ENCODE measurements at places on chromosomes 5 and 9.
A peak's percentile ranks its signal among the peaks of the same experiment; 100 is the strongest.

DNA sequence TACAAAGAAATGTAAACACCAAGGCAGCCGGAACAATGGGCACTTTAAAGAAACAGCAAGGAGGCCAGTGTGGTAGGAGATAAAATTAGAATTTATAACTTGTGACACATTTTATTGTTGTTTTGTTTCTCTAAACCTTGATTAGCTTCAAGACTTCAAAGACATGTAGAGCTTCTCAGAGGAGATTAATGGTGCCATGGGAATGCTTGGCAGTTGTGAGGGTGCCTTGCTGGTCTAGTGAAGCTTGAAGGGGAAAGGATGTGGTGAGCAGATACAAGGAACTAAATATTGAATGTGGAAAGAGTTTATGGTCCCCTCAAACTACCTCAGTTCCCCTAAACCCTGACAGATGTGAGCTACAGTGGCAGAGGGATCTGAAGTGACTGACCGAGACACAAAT, 322.4 kb upstream of the ADAMTS16 start:
- DNase-seq: no peak

DNA sequence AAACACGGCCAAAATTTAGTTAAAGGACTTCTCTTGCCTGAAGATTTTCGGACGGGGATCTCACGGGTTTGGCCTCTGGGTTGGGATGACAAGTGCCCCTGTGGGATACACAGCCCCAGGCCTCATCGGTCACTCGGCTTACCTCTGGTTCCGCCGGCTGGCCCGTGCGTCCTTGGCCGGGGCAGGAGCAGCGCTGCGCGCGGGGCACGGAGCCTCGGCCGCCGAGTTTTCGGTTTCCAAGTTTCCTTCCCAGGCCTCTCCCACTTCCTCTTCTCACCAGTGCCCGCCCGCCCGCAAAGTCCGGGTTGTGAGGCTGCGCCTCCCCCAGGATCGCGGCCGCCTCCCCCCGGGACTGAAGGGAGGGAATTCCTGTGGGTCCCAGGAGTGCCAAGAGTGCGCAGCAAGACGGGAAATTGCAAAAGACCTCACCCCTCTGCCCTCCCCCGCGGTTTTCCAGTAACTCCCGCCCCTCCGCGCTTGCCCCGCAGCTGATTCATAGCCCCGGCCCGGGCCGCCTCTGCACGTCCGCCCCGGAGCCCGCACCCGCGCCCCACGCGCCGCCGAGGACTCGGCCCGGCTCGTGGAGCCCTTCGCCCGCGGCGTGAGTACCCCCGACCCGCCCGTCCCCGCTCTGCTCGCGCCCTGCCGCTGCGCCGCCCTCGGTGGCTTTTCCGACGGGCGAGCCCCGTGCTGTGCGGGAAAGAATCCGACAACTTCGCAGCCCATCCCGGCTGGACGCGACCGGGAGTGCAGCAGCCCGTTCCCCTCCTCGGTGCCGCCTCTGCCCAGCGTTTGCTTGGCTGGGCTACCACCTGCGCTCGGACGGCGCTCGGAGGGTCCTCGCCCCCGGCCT, at the start of gene OSMR:
Gene OSMR, plus strand, starts transcription at position 487 of the 853 bp plus-strand sequence. CDS start 23,033 bp downstream, outside the sequence.
- DNase-seq: no peak

GRCh38 chr9:18327121-18327520, 146.8 kb upstream of the ADAMTSL1 start:
- DNase-seq: no peak

GRCh38 chr9:33170464-33171415, 3.6 kb upstream of the B4GALT1 start:
- DNase-seq: no peak

DNA sequence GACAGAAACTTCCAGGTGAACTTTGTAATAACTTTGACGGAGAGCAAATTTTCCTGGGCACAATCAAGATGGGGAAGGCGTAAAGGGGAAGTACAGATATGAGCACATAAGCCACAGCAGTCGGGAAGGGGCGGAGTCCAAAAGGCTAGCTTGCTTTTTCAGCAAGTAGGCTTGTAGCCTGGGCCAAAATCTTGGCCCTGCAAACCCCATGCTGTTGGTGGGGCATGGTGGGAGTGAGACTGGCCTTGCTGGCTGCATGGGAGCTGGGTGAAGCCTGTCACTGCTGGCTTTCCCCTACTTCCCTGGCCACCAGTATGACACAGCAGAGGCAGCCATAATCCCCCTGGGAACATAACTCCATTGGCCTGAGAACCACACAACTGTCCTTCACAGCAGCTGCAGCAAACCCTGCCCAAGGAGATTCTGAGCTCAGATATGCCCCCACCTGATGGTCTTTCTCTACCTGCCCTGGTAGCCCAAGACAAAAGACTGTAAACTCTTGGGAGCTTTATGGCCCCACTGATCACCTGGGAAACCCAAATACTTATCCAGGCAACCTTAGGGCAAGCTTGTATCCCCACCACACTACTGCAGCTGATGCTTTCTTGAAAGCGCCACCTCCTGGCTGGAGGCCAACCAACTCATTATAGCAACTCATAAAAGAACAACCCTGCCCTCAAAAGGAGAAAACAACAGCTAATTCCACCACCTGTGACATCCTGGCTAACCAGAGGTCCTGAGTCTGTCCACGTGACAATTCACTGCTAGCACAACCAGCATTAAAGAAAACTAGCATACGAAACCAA, 24.0 kb downstream of the DCTN4 start:
- DNase-seq: no peak

DNA sequence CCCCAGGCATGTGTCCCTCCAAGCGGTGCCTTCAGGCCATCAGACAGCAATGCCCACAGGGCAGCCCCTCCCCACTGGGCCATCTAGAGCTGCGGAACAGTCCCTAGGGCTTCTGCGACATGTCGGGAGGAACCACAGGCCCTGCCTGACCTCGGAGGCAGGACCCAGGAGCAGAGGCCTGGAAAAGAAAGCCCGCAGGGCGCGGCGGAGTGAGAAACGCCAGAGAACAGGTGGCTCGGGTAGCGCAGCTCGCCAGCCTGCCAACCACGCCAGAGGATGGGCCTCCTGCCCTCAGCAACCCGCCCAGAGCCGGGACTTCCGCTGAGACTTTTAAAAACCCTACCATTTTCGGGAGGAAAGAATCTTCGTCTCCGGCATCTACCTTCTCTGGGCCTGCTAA, 715 bp downstream of the LCN8 start:
- no peak for DNase-seq

GRCh38 chr9:94952565-94953373, 226.3 kb downstream of the AOPEP start:
- no peak for DNase-seq

DNA sequence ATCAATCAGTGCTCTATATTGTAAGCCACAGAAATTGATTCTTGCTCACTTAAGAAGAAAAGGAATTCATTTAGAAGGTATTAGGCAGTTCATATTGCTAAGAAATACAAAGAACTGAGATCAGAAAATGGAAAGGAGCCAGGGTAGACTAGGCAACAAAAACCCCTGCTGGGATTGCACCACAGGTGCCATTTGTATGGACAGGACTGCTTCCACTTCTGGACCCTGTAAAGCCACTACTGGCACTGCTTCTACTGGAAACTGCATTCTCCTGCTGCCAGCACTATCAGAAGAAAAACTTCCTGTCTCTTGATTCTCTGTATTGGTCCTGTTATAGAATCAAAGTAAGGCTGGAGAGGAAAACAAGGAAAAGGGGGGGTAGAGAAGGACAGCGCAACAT, 45.9 kb downstream of the CERT1 start:
- DNase-seq: no peak

GRCh38 chr5:4226565-4226964, 630.9 kb downstream of the IRX1 start:
- no peak for DNase-seq

DNA sequence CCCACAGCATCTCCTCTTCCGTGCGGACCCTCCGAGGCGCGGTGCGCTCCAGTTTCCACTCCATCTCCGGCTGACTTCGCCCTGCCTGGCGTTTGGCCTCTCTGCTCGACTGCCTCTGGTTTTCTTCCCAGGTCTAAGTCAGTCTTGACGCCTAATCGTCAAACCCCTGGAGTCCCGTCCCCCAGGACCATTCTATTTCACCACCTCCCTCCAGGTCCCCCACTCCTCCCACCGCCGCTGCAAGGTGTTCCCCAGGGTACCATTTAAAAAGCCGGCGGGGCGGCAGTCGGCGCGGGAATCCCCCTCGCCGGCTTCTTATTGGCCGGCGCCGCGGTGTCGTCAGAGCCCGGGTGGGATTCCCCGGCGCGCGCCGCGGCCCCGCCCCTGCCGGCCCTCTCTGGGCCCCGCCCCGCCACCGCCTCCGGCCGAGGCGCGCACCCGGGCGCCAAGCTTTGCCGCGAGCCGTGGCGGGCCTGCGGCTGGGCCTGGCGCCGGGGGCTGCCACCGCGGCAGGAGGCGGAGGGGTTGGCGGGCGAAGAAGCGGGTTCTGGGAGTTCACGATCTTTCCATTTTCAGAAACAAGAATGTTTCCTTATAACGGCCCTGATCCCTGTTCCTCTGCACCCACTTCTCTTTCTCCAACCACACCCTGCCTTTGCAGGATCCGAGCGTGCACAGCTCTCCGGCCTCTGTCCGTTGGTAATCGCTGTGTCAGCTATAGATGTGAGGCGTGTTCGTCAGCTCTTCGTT, at the start of gene CDC20B:
Gene CDC20B, minus strand, starts transcription at position 241 of the 750 bp plus-strand sequence. Its CDS starts 177 bp downstream, at position 64.
- DNase-seq: peak; percentile 23

GRCh38 chr5:132342291-132343180, 27.0 kb upstream of the SLC22A5 start:
- DNase-seq: no peak

GRCh38 chr5:91272858-91273257, 110.3 kb downstream of the ARRDC3 start:
- no peak for DNase-seq

- peak; percentile 9 for DNase-seq
Observed at GRCh38 chr5:78985116-78985724, at the start of gene ARSB. TSS of gene ARSB (minus strand) at chr5:78985310. CDS start at chr5:78985248, 62 bp downstream.

GRCh38 chr9:116550696-116551436, 136.2 kb upstream of the TRIM32 start:
- DNase-seq: no peak

- DNase-seq: no peak
Observed at GRCh38 chr9:6925836-6926235, 168.1 kb downstream of the KDM4C start.

DNA sequence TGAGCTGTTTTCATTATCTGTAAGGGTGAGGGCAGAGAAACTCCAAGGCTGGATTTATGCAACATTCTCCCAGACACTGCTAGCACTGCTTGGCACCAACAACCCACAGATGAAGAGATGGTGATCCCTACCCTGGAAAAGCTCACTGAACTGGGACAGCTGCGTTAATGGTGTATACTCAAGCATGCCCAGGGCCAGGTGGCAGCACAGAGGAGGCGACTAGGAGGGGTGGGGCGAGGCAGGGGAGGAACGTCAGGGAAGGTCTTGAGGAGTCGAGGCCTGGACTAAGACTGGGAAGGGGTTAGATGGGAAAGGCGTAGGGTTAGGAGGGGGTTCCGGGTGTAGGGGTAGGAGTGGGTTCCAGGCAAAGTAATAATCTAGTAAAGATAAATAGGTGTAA, 73.1 kb upstream of the TBC1D9B start:
- no peak for DNase-seq

GRCh38 chr5:8870959-8871355, 674.9 kb downstream of the SEMA5A start:
- DNase-seq: no peak

DNA sequence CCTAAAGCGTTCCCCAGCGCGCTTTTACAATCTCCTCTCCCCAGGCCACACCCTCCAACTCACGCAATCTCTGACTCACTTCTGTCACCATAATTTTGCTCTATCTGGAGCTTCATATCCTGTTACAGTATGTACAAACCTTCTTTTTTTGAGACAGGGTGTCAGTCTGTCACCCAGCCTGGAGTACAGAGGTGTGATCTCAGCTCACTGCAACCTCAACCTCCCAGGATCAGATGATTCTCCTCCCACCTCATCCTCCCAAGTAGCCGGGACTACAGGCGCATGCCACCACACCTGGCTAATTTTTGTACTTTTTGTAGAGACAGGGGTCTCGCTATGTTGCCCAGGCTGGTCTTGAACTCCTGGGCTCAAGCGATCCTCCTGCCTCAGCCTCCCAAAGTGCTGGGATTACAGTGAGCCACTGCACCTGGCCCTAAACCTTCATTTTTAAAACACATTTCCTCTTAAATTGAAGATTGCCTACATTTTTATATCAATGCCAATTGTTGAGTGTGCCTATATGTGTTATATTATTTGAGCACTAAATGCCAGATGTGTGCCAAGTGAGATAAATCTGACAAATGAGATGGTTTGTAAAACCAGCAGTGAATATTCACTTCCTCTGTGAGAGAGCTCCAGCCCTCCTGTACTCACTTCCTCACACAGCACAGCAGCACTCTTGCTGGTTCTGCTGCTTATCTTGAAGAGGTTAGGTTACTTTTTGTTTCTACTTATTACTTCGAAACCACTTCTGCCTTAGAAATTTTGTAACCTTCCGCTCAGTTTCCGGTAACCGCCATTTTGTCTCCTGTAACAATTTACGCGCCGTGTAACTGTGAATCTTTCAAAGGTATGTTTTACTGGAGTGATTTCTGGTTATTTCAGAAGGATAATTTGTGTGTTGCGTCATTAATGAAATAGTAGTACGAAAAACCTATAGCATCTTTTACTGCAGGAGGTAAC, 57.9 kb downstream of the DOCK8 start:
- peak; percentile 54 for DNase-seq

DNA sequence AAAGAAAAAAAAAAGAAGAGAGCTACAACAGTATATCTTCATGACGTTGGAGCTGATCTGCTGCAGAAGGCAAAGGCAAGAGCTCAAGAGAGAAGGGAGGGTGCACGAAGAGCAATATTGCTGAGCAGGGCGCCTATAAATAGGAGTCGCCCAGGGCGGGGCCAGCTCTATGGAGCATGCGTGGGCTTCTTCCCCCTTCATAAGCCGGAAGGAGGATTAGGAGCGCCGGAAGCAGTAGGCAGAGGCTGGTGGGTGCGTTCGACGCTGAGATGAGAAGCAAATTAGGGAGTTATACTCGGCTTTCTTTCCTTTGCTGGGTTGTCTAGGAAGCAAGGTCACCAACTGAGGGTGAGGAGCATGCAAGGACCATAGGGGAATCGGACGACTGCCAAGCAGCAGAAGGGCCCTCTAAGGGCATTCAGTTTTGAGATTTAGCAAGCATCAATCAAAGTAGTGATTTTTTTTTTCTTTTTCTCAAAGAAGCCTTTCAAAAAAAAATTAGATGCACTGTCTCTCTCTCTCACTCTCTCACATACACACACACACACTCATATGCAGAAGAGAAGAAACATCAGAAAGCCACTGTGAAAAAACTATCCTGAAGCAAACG, 496.7 kb downstream of the ENC1 start:
- DNase-seq: no peak

- no peak for DNase-seq
Observed at GRCh38 chr9:107350443-107350842, 67.4 kb downstream of the RAD23B start.

- DNase-seq: no peak
Observed at GRCh38 chr9:131473198-131473885, 29.4 kb upstream of the POMT1 start.

GRCh38 chr5:179176571-179177230, 116.5 kb downstream of the ZNF354C start:
- no peak for DNase-seq

GRCh38 chr9:79007701-79008483, 563.9 kb upstream of the TLE4 start:
- DNase-seq: no peak

- no peak for DNase-seq
Observed at GRCh38 chr9:117242082-117242481, 172.8 kb downstream of the ASTN2 start.

- DNase-seq: no peak
Observed at GRCh38 chr9:77707383-77708063, 59.4 kb upstream of the GNA14 start.
